ENCODE measurements at places on chromosomes 4 and X. TPM values are rescaled to one million over a fixed set of nuclear protein-coding genes. Genes with fewer than 3 reads are reported as not detected.

ADH4 gene
- total RNA-seq, result not detected

CORIN gene
- total RNA-seq, result not detected

SPANXA2 gene
- not detected for total RNA-seq

IL1RAPL2 gene
- not detected for total RNA-seq

F8A3 gene
- total RNA-seq, result 1.0 TPM

ANAPC4 gene
- 11.9 TPM for total RNA-seq

STBD1 gene
- total RNA-seq, result 12.5 TPM

ETDB gene
- total RNA-seq, result not detected

SPACA5B gene
- not detected for total RNA-seq

MAGEA2B gene
- not detected for total RNA-seq

ARSD gene
- 15.7 TPM for total RNA-seq

DIPK2B gene
- total RNA-seq, result not detected

EXOC1L gene
- total RNA-seq, result not detected

ARHGEF9 gene
- 4.7 TPM for total RNA-seq

VSIG1 gene
- total RNA-seq, result 0.40 TPM

CFAP99 gene
- 0.16 TPM for total RNA-seq

TFE3 gene
- 47.4 TPM for total RNA-seq

SSX5 gene
- total RNA-seq, result not detected

GPRASP2 gene
- total RNA-seq, result 4.7 TPM

MEPE gene
- total RNA-seq, result not detected

SLC10A3 gene
- total RNA-seq, result 43.5 TPM

WDFY3 gene
- total RNA-seq, result 5.7 TPM

ABCG2 gene
- 18.6 TPM for total RNA-seq

RBMXL3 gene
- total RNA-seq, result not detected
